ENCODE measurements at places on chromosomes 11 and 22. TPM values are rescaled to one million over a fixed set of nuclear protein-coding genes. Genes with fewer than 3 reads are reported as not detected.

- no peak for DNase-seq
Measured at GRCh38 chr11:105110688-105111030, 28.9 kb downstream of the CARD18 start.

GRCh38 chr22:42792909-42793847, 63.9 kb downstream of the ARFGAP3 start:
- no peak for DNase-seq

GRCh38 chr11:76265771-76266241, 59.5 kb upstream of the WNT11 start:
- DNase-seq: no peak

- DNase-seq: no peak
Measured at GRCh38 chr11:17596711-17597110, 49.7 kb downstream of the OTOG start.

DNA sequence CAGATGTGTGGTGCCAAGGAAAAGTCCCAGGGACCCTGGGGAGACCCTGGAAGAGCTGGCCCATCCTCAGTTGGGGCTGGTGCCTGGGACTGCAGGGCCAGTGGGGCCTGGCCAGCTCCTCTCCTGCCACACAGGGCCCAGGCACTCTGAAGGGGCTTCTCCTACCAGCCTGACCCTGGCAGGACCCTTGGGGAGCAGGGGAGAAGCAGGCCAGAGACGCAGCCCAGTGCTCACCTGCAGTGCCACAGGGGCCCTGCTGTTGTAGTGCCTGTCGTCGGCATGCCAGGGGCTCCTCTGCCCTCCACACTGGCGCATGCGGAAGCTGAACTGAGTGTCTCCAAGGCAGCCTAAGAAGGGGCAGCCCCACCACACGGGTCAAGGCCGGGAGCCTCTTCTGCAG, 9.1 kb downstream of the DENND6B start:
- DNase-seq: no peak

GRCh38 chr22:39468487-39469325, 11.9 kb downstream of the MGAT3 start:
- DNase-seq: no peak

GRCh38 chr11:119347940-119348605, 1.6 kb upstream of the MFRP start:
- no peak for DNase-seq

GRCh38 chr11:3150726-3151125, 14.4 kb downstream of the OSBPL5 start:
- no peak for DNase-seq

DNA sequence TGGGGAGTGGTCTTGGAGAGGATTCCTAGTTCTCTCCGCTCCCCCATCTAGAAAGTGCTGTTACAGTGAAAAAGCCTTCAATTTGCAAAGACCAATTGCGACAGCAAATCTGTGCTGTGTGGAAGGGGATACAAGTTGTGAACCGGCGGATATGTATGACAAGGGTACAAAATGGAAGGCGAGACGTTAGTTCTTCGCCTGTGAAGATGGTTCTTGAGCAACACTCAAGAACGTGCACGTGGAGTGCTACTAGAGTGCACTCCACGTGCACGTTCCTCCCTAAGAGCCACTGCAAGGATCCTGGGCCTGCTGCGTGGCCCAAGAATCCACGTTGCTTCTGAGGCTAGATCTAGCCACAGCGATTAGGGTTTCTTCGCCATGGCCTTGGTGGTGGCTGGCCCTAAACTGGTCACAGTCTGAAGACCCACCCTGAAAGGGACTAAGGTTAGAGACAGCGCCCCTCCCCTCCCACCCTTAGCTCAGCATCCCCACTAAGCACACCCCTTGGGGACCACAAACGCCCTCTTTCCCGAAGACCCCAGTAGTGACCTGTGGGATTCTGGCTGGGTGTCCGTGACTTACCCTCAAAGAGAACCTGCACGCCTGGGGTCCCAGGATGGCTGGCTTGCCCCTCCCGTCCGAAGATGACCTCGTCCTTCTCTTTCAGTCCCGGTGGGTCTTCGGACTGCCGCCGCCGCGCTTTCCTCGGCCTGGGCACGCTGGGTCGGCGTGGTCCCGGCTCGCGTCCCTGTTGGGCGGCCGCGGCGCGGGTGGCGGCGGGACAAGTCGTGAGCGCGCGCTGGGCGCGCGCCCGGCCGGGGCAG, 519 bp upstream of the PDE3B start:
- no peak for DNase-seq

- no peak for DNase-seq
Measured at GRCh38 chr11:86663291-86663690, 9.1 kb downstream of the ME3 start.

DNA sequence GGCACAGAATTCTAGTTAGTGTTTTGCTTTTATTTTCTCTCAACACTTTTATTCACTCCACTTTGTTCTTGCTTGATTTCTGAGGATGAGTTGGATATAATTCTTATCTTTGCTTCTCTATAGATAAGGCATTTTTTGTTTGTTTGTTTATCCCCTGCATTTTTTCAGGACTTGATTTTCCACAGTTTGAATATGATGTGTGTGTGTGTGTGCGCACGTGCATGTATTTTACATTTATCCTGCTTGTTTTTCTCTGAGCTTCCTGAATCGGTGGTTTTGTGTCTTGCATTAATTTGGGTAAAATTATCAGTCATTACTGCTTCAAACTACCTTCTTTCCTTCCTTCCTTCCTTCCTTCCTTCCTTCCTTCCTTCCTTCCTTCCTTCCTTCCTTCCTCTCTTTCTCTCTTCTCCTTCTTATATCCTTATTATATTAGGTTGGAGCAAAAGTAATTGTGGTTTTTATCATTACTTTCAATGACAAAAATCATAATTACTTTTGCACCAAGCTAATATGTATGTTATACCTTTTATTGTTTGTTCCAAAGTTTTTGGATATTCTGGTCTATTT, 679.9 kb upstream of the RAG2 start:
- no peak for DNase-seq

GRCh38 chr22:35537232-35537631, 3.4 kb upstream of the RASD2 start:
- no peak for DNase-seq

- no peak for DNase-seq
Measured at GRCh38 chr11:87423161-87423560, 385.4 kb downstream of the TMEM135 start.

- no peak for DNase-seq
Measured at GRCh38 chr11:119584193-119585042, 144.6 kb downstream of the NECTIN1 start.

GRCh38 chr11:7492253-7492652, 6.9 kb downstream of the OLFML1 start:
- DNase-seq: no peak

DNA sequence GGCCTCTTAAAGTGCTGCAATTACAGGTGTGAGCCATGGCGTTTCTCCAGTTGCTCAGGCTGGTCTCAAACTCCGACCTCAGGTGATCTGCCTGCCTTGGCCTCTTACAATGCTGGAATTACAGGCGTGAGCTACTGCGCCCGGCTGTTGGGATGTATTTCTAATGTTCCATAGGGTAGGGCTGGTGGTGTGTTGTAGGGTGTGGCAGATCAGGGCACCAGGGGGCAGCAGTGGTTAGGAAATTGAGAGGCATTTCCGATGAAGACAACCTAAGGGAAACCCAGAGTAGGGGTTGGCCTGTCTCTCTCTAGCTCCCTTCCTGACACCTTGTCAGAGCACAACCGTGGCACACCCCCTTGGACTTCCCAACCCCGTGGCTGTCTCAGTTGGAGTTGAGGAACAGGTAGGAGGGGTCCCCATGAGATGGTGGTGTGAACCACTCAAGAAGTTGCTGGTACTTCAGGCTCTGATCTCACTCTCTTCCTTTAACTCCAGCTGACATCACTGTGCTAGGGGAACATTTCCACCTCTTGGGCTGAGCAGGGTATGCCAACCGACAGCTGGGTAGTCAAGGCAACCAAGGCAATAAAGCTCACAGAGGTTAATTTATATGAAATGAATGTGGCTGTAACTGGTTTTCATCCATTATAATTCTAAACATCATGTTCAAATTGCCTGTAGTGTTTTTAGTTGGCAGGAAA, 33.0 kb downstream of the YWHAH start:
- no peak for DNase-seq

DNA sequence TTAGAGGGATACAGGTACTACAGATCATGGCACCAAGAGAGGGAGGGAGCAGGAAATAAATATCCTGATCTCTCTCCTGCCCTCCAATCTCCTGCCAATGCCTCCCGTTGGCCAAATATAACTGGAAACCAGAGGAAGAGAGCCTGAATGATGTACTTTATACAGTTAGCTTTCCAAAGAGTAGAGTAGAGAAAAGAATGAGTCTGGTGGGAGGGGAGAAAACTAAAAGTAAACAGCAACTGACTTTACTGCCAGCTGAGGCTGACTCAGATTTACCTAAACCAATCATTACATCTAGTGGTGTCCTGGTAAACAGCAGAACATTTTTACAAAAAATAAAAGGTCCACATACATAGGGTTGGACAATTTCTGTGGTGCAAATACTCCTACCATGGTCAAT, 5.1 kb downstream of the MPZL3 start:
- no peak for DNase-seq

The PAFAH1B2 gene
- polyA plus RNA-seq: 52.8 TPM

The CELSR1 gene
- polyA plus RNA-seq: 1.0 TPM

The KLHDC7B gene
- 0.34 TPM for polyA plus RNA-seq

The OR5P2 gene
- 0.40 TPM for polyA plus RNA-seq
